Cardiac muscle cell (in vitro differentiated cells and primary cell): ENCODE measurements at places on chromosomes 3 and 15. TPM values are rescaled to one million over a fixed set of nuclear protein-coding genes. Genes with fewer than 3 reads are reported as not detected.

DNA sequence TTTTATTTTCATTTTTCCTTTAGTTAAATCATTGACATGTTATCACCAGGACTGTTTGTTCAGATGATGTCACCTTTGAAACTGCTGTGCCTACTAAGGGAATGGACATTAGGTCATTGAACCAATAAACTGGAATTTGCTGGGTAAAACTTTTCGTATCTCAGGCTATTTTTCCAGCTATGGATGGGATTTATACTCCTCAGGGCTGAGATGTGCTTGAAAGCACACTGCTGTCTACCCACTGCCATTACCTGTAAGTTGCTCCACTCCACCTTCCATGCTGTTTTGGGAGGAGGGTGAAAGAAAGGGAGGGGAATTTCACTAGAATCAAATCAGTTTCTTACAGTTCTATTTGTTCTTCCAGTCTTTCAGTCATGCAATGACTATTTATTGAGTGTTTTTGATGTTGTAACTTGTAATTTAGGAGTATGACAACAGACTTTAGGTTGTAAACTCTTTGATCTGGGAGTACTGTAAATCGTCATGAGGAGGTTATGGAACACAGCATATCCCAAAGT is 11.3 kb downstream of the EHD4 start:
- no peak for DNase-seq

ARPIN gene
- total RNA-seq, result 19.4 and 26.6 TPM in 2 replicates

DHFR2 gene
- total RNA-seq, result 1.5 and 1.7 TPM in 2 replicates

DNA sequence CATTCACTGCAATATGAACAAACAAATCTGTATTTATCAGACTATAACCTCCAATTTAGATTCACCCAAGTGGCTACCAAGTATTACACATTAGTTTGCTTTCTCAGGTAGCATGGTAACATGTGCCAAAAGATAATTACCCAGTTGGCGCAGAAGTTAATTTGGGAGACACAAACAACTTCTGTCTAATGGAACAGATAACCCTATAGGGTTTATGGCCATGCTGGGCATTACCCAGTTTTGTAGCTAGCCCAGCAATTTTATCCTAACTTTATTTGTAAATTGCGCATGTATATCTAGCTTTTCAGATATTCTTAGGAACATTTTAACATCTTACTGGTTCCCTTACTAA is 780 bp downstream of the RPL22L1 start:
- peak; percentile 9 for DNase-seq

DNA sequence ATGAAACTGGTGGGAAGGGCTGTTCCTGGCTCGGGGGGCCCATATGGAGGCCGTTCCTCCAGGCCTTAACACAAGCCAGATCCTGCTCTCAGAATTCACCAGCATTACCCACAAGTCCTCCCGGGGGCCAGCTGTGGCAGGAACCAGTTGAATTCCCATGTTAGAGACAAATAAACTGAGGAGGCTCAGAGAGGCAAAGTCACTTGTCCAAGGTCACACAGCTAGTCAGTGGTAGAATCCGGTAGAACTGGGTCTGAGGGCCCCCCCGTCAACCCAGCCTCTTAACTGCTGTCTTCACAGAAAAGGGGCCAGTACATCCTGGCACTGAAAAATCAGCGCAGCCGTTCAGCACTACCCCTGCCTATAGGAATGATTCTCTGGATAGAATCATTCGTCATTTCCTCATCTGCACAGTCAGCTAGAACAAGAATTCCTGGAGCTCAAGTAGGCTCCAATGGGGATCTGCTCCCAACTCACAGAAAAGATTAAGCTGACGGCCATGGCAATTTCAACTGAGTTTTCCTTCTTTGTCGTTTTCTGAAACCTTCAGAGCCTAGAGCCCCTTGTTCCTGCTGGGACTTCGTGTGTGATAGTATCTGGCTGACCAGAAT is 12.2 kb upstream of the TSEN2 start:
- no peak for DNase-seq

DNA sequence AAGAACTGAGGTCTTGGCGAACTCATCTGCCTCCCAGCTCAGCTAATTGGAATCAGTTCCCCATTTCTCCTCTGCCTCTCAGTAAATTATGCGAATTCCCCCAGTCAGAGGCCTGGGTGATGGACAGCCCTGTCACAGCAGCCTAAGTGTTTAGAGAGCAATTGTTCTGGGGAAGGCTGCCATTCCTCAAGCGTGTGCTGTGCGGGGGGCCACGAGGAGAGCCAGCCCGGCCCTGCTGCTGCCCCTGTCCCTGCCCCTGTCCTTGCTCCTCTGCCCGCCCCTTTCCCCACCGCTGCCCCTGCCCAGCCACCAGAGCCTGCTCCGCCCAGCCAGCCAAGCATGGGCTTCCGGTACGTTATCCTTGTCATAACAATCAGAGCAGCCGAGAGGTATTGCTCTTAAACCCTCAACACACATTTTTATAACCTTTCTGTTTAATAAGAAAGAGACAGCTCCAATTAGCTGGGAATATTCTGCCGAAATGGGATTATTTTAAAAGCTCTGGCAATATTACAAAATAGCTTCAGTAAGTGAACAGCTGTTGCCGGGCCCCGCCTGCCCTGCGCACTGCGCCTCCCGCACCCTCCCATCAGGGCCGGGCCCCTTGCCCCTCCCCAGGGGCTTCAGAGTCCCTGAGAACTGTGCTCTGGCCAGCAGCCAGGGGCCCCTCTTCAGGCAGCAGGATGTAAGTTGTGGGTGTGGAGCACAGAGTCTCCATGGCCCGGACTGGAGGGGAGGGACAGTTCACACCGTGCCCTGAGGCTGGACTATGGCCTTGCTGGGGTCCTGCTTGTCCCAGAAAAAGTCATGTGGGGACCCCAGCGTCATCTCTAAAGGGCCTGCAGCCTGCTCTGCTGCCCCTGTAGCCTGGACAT is 12.4 kb upstream of the CACNA2D2 start:
- DNase-seq, result peak; percentile 94

DNA sequence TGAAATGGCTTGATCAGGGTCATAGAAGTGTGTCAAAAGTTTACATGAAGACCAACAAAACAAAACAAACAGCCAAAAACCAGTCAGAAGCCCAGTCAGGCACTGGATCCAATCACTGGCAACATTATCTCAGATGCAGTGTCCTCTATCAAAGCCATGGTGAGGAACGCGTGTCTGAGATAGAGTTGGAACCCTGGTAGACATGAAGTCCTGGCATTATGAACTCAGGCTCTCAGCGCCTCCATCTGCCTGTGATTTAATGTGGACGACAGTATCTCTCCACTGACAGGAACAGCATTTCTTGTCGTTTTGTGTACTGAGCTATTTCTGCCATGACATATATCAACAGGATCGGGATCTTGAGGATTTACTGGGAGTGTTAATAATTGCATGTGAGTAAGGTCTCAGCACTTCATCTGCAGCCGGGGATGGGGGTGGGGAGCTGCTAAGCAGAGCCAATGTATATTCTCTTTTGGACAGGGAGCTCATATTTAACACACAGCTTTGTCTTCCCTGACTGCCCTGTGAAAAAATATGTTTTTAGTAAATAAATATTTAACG is 1120.0 kb downstream of the IGSF11 start:
- peak; percentile 34 for DNase-seq

DNA sequence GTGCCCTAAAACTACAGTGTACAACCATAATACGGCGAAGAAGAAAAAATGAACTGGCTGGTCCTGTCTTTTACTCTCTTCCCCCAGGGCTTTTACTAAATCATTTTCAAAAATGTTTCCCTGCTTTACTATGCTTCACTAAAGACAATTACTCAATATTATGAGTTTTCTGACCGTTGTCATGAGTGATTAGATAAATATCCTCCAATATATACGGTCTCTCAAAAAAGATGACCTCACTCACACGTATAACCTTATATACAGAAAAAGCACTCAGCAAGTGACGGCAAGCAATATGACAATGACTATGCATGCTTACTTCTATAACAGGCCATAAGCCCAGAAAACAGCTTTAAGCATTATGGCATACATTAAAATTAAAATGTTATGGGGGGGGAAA is 60.5 kb downstream of the TBL1XR1 start:
- no peak for DNase-seq

DNA sequence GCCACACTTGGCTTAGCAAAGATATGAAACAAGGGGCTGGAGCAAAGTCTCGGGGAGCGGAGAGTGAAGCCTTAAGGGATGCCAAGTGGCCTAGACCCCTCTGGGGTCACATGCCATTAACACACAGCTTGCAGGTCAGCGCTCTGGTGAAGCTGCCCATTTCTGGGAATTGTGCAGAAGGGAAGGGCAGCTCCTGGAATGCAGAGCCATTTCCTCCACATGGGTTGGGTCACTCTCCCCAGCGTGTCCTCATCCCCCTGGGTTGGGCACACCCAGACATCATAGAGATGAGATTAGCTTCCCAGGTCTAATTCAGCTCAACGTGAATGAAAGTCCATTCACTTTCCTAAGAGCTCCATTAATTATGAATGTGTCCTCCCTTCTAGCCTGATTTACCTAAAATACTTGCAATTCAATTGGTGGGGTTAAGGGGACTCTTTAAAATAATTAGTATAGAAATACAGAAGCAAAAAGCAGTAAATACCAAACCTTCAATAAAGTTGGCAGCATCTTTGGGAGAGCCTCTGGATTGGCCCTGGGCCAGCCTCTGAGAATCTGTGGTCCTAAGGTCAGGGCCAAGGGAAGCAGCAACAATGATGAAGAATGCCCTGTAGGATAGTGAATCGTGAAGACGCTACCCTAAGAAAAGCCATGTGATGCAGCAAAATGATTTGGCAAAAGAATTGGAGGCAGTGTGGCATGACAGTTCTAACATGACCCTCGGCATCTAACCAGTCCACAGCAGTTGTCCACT is 17.8 kb downstream of the MRAS start:
- no peak for DNase-seq

LRRK1 gene
- 0.39 and 1.0 TPM in 2 replicates for total RNA-seq

MCTP2 gene
- 0.83 TPM in 1 of 2 replicates, not detected in the other for total RNA-seq

COL6A5 gene
- total RNA-seq, result not detected in 2 replicates

DNA sequence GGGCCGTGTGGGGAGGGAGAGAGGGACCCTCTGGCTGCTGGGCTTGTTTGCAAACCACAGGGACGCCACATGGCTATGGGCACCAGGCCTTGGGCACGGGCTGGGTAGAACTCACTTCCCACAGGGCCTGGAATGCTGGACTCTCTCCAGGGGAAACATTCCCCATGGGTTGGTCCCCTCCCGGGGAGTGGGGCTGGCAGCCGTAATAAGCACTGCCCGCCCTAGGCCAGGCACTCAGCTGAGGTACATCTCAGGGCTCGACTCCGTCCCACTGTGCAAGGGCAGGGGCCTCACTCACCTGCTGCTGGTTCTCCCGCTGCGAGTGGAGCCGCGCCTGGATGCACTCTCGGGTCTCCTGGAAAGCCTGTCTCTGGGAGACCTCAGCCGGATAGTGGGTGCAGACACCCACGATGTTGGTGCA is 96.7 kb downstream of the ADCY5 start:
- DNase-seq, result no peak

- DNase-seq, result peak; percentile 52
Observed at GRCh38 chr3:125083776-125084175, 28.0 kb upstream of the HEG1 start.
